ACHN (cell line): ENCODE measurements at places on chromosomes 12 and 14.

DNA sequence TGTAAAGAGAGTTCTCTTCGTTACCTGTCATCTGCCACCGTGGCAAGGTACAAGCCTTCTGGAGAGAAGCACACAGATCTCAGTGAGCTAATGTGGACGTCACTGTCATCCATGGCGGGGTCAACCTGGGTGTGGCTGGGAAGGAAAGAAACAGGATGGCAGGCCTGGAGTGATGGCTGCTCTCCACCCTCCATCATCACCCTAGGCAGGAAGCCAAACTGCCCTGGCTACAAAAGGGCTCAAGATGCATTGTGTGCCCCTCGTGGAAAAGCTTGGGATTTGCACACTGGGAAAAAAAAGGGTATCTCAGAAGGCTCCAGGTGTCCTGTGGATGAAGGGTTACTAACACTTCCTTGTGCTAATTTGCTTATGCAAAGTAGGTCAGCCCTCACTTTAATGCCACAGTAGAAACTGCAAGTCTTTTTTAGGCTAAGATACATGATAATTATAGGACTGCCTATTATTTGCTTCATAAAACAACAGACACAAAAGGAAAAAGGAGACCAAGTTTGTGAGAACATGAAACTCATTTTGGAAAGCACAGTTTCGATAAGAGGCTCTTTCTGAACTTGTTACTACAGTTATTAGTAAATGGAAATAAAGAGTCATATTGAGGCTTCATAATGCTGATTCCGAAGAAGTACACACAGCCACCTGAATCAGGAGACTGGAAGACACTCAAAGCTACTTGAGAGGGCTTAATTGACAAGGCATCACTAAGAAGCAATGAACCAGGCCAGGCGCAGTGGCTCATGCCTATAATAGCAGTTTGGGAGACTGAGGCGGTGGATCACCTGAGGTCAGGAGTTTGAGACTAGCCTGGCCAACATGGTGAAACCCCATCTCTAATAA lies 18.9 kb downstream of the RFC5 start:
- DNase-seq: peak; percentile 77

DNA sequence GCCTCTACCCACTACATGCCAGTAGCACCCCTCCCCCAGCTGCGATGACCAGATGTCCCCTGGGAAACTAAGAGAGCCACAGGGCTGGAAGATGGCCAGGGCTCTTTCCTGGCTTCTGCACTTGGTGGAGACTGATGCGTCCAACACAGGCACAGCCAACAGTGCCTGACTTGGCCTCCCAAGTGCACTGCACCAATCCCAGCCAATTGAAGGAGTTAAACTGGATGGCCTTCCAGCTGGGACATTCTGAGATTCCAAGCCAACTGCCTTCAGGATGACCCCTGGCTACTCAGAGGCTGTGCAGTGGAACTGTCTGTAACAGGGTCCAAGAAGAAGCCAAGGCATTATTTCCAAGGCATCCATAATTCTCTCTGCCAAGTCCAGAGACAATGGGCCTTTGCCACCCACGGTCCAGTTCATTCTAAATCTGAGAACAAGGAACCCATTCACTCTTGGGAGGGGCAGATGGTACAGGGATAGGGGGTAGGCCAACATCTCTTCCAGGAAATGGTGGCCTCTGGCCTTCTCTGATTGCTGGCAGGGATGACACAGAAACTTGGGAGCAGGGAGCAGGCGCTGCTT lies 35.2 kb downstream of the PRIMA1 start:
- DNase-seq: no peak

- peak; percentile 45 for DNase-seq
Measured at GRCh38 chr12:78963439-78964227, 99.1 kb downstream of the SYT1 start.

DNA sequence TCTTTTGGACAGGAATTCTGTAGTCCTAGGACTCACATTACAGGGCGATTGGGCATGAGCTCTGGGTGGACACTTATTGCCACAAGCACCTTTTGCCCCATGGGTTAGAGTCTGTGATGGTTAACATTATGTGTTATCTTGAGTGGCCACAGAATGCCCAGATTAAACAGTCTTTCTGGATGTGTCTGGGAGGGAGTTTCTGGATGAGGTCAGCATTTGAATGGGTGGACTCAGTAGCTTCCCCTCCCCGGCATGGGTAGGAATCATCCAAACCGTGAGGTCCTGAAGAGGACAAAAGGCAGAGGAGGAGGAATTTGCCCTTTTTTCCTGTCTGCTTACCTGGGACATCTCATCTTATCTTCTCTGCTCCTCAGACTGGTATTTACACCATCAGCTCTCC lies 85.6 kb downstream of the BMP4 start:
- DNase-seq: no peak

GRCh38 chr12:11753826-11754225 lies 104.4 kb downstream of the ETV6 start:
- no peak for DNase-seq

DNA sequence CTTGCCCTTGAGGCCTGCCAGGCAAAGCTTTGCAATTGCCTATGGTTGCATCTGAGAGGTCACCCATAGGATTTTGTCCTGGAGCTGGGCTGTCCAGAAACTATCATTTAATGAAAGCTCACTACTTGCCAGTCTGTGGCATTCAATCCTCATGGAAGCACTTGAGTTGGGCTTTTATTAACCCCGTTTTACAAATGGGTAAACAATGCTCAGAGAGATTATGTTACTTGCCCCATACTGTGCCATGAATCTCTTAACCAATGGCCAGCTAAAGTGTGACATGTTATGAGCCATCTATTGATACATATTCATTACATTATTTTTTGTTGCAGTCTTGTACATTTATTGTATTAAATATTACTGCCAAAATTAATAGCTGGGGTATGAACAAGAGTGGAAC lies 35.9 kb downstream of the PDZRN4 start:
- DNase-seq: no peak

DNA sequence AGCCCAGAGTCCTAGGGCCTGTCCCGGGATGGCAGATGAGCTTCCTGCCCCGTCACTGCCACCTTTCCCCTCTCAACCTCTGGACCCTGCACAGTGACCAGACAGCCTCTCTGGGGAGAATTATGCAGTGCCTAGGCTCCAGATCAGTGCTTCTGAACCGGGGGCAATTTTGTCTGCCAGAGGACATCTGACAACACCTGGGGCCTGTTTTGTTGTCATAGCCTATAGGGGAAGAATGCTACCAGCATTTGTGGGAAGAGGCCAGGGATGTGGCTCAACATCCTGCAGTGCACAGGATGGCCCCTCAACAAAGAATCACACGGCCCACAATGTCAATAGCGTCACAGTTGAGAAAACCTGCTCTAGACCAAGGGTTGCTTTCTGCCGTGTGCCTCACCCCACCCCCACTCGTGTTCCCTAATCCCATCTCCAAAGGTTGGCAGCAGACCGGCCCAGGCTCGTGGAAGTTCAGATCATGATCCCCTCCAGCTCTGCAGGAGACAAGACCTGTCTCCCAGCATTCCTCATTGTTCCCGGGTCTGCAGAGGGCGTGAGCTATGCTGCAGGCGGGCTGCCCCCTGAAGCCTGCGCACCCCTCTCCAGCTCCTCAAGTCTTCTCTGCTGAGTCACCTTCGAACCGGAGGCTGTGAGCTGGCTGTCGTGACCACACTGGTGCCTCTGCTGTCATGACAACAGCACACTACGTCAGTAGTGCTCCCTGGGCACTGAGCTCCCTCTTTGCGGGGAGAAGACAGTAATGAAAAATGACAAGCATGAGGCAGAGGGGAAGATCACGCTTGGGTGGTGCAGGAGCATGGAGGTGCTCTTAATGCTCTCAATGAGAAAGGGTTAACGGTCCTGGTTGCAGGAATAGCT lies 2.0 kb upstream of the GAPDH start:
- DNase-seq: peak; percentile 100

DNA sequence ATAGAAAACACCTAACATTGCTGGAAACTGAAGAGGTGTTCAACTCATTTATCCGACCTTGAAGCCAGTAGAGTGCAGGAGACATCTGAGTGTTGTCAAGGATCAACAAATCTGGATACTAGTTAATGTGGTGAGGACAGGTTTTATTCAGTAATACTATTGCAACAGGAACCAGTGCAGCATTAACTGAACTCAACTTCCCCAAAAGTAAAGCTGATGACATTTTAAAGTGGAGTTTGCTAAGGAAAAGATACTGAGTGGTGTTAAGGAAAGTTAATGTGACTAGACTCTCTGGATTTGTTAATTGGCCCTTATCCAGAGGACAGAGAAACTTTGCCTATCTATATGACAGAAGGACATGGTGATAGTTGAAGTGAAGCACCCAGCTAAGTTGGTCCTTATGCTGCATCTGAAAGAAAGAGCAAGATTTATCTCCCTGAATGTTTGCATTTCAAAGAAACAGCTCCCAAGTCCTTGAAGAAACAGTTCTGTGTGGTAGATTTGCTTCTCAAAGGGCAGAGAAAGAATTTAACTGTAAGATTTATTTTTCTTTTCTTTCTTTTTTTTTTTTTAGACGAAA lies 1.2 kb upstream of the CLEC7A start:
- no peak for DNase-seq

- no peak for DNase-seq
Measured at GRCh38 chr14:91946622-91947474, 646 bp downstream of the FBLN5 start.

GRCh38 chr14:33781236-33781635 lies 169.6 kb downstream of the EGLN3 start:
- DNase-seq: no peak

DNA sequence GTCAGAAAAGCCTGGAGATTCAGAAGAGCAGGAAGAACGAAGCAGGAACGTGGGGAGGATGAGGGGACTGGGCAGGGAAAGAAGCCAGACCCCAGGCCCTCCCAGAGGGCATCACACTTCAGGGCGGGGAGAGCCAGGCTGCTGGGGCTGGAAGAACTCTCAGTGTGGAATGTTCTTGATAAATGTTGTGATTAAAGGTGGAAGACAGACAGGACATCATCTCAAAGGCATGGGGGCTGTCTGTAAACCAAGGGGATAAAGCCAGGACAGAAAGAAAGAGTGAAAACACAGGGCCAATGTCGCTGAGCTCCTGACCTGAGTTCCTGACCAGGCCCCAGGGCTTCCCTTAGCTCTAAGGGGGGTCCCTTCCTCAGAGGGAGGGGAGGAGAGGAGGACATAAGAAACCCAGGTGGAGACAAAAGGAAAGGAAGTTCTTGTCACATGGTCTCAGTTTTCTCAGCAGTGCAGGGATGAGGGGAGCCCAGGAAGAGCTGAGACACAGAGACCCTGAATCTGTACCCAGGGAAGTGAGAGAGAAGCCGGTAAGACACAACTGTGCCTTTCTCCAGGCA lies 56.3 kb downstream of the SETD3 start:
- no peak for DNase-seq

- no peak for DNase-seq
Measured at GRCh38 chr12:11638315-11638916, 11.1 kb upstream of the ETV6 start.

- DNase-seq: no peak
Measured at GRCh38 chr12:7292300-7292699, 11.6 kb upstream of the ACSM4 start.
